ENCODE measurements at places on chromosomes 3 and 15.
A peak's percentile ranks its signal among the peaks of the same experiment; 100 is the strongest.

DNA sequence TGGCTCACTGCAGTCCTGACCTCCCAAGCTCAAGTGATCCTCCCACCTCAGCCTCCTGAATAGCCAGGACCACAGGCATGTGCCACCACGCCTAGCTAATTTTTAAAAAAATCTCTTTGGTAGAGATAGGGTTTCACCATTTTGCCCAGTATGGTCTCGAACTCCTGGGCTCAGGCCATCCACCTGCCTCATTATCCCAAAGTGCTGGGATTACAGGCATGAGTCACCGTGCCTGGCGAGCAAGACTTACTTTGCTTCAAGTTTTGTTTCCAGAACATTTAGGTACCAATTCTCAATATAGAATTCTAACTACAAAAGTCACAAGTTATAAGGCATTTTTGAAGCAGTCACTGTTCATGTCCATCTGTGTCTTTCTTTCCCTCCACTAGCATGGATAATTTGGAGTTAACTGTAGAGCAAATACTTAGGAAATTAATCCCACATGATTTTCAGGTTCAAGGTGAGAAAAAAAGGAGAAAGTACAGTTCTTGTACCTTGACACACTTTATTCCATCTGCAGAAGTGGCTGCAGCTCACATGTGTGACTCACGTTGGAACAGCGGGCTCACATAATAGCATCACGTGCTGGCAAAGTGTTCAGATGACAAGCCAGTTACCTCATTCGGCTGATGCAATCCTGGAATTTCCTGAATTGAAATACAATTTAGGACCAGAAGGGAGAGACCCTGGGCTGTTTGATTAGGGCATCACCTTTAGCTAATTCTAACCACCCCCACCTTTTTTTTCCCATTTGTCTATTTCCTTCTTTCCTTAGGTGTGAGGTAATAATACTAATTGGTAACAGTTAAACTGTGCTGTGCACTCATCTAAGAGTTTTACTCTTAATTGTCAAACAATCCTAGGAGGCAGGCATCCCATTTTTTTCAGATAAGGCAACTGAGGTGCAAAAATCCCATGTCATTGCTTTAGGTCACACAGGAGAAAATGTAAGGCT is 46.9 kb upstream of the NEDD4 start:
- peak; percentile 98 for DNase-seq

- DNase-seq = no peak
Observed at GRCh38 chr15:38662805-38663204, 98.2 kb upstream of the RASGRP1 start.

GRCh38 chr15:57085267-57085666 is 166.8 kb downstream of the TCF12 start:
- peak; percentile 30 for DNase-seq

- DNase-seq = peak; percentile 94
Observed at GRCh38 chr3:127750226-127751031, 71.9 kb downstream of the MGLL start.

GRCh38 chr3:195150181-195151118 is 120.5 kb downstream of the XXYLT1 start:
- peak; percentile 81 for DNase-seq

GRCh38 chr3:14113965-14114635 is 10.6 kb downstream of the CHCHD4 start:
- no peak for DNase-seq

DNA sequence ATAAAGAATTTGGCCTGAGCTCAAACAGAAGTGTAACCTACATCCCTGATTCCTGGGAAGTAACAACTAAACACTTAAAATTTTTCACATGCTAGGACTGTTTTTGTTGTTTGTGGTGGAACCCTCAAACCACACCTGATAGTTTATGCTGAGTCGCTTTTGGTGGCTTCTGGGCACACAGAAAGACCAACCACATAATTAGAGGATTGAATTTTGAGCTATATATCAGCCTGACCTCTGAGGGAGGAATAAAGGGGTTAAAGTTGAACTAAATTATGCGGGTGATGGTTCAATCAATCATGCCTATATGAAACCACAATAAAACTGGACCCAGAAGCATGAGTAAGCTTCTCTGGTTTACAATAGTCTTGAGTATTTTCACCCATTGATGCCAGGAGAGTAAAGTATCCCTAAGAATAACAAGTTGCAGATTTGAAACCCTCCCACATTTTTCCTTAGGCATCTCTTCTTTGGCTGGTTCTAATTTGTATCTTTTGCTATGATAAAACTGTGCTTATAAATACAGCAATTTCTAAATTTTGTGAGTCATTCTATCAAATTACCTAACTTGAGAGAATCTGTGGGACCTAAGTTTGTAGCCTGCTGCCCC is 1304.5 kb upstream of the GBE1 start:
- no peak for DNase-seq

GRCh38 chr15:48244921-48245320 is 38.8 kb downstream of the SLC12A1 start:
- no peak for DNase-seq

DNA sequence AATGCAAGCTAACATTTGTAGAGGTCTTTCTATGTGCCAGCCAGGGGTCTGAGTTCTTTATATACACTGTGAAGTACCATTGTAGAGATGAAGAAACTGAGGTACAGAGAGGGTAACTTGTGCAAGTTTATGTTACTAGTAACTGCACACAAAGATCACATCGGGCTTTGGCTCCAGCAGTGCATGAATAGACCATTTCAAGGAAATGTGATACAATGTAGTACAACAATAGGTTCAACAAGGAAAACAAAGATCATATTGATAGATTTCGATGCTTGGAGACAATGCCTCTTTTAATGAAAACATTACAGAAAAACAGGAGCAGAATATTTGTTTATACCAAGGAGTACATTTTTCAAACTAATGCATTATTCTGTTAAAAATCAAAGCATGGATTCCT is 115.3 kb downstream of the POLR2M start:
- no peak for DNase-seq

- no peak for DNase-seq
Observed at GRCh38 chr3:43013743-43014155, 34.6 kb downstream of the GASK1A start.

DNA sequence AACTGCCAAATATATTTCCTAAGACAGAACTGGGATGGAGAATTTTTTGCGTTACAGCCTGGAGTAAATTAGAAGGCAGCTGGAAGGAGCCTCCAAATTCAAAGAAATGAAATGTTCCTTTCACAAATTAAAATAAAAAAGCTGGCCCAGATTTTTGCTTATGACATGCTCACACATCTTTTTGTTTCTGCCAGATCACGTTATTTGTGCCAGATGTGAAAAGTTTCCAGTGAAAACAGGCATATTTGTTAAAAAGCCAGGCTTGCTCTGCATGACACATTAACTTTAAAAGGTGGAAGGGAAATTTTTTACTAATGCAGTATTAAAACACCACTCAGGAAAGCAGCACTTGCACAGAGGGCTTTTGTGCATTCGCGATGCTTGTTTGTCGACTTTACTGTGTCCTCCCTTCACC is 23.3 kb upstream of the ACKR4 start:
- no peak for DNase-seq

GRCh38 chr3:161314836-161315395 is 56.4 kb downstream of the SPTSSB start:
- DNase-seq = no peak

- no peak for DNase-seq
Observed at GRCh38 chr3:180828001-180828720, 84.3 kb upstream of the FXR1 start.

GRCh38 chr3:53120336-53120735 is 9.9 kb downstream of the RFT1 start:
- DNase-seq = no peak

- peak; percentile 81 for DNase-seq
Observed at GRCh38 chr3:55893045-55893664, 406.0 kb upstream of the WNT5A start.

GRCh38 chr3:21836227-21836626 is 85.2 kb upstream of the ZNF385D start:
- no peak for DNase-seq

DNA sequence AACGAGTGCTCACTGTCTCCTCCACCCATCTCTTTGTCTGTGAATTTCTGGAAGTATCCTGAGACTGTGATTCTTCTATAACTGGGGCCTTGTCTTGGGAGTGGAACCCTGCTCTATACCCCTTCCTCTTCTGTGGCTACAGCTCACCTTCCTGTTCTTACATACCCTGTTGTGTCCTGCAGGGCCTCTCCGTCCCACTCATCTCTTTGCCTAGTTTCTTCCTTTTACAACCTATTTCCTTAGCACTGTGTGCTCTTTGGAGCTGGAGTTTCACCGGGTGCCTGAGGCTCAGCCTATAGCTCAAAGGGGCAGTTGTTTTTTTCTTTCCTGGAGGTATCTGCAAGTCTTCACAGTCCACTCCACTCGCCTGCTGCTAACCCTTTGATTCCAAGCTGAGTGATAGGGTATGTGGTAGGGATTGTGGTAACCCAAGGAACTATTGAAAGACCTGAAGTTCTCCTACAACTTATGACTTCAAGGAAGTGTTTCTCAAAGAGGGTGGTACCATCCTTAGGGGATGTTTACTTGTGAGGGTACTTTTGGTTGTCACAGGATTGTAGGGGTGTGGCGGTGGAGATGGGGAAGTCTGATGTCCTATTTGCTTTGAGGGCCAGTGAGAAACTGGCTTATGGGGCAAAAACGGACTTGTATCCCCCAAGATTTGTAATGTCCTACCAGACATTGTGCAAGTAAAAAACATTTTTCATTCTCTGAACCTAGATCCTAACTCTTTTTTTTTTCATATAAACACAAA is 66.6 kb upstream of the ARL8B start:
- DNase-seq = no peak

- DNase-seq = peak; percentile 27
Observed at GRCh38 chr3:62562596-62562995, 189.2 kb upstream of the FEZF2 start.

- peak; percentile 10 for DNase-seq
Observed at GRCh38 chr3:124483915-124484470, 246.3 kb upstream of the UMPS start.

DNA sequence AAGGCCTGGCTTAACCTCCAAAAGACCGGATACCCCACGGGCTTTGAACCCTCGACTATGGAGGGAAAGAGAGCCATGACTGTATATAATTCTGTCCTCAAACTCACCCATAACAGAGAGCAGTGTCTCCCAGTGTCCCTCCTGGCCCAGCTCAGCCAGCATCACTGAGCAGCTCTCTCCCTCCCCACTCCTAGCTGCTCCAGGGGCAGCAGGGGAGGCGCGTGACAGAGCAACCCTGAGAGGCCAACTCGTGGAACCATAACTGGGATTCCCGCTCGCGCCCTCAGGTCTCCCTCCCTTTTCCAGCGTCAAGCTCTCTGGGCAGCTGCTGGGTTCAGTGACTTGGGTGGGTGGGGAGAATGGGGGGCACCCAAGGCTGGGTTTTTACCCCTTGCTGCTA is 561 bp upstream of the CPLX3 start:
- DNase-seq = no peak

- DNase-seq = no peak
Observed at GRCh38 chr3:112773-113172, 83.8 kb upstream of the CHL1 start.

GRCh38 chr3:173889596-173889995 is 492.1 kb downstream of the NLGN1 start:
- peak; percentile 36 for DNase-seq

DNA sequence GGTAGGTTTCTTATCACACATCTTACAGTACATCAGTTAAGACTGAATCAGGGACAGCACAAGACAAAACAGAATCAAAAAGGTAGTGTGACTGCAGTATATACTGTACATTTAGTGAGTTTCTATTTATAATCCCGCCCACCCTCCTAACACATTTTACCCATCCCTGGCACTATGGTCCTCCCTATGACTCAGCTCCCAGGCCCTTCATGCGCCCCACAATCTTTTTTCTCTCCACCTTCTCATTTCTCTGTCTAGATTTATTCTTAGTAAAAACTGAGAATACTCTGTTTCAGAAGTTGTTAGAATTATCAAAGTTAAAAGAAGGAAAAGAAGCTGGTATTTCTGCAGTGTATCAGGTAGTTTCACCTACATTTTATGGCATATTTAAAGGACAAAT is 427.3 kb downstream of the CNTN4 start:
- no peak for DNase-seq

DNA sequence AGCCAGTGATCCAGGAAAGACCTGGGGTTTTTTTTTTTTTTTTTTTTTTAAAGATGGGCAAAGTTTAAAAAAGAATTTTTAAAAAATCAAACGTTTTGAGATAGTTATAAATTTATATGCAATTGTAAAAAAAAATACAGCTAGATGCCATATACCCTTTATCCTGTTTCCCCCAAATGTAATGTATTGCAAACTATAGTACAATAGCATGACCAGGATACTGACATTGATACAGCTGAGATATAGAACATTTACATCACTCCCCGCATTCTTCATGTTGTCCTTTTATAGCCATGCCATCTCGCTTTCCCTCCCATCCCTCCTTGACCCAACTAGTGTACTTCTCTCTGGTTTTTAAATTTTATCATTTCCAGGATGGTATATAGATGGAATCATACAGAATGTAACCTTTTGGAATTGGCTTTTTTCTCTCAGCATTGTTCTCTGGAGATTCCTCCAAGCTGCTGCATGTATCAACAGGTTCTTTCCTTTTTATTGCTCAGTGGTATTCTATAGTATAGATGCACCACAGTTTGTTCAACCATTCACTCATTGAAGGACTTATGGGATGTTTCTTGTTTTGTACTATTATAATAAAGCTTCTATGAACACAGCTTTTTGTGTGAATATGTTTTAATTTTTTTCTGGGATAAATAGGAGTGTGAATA is 104.9 kb downstream of the CGNL1 start:
- DNase-seq = no peak

DNA sequence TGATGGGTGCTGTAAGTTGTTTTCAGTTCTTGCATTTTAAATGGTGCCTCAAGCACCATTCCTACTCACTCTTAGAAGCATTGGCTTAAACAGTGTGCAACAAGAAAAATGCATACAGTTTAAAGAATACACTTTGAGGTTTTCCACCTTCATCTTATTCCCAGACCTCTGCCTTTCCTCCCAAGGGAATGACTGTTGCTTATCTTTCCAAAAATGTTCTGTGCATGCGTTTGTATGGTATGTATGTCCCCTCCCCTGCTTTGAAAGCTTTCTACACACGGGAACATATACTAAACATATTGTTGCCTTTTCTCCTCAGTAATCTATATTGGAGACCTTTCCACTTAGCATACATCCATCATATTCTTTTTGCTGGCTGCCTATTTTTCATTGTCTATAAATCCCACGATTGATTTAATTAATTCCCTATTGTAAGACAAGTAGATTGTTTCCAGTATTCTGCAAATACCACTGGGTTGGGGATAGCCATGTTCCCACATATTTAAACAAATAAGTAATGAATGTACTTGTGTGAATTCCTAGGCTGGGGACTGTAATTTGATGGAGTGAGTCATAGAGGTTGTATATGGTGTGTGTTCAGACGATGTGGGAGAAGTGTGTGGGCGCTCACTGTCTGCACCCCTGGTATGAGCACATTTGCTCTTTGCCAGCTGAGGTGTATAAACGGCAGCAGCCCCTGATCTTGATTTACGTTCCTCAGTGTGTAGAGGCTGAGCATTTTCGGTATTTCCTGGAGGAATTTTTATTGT is 5.8 kb downstream of the TRAK1 start:
- DNase-seq = peak; percentile 86

Data from IMR-90 (cell line).